ENCODE measurements at places on chromosomes 7 and 10. TPM values are rescaled to one million over a fixed set of nuclear protein-coding genes. Genes with fewer than 3 reads are reported as not detected.

DNA sequence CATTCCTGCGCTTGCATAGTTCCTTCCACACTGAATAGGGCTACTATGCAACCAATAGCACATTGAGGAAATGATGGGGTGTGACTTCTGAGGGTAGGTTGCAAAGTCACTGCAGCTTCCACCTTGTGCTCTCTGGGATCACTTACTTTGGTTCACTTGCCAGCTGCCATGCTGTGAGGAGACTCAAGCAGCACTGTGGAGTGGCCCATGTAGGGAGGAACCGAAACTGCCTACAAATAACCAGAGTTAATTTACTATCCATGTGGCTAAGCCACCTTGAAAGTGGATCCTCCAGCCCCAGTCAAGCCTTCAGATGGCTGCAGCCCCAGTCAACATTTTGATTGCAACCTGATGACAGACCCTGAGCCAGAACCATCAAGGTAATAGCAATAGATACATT is 64.3 kb downstream of the FAM204A start:
- DNase-seq = no peak
- no peaks in the 10 kb centered on the region for H3K27me3 ChIP-seq
- no peak overlapping the region for H3K27ac ChIP-seq
- no peaks in the 10 kb centered on the region for H3K36me3 ChIP-seq

GRCh38 chr7:15802425-15802824 is 115.9 kb upstream of the MEOX2 start:
- H3K4me3 ChIP-seq = no peak overlapping the region
- H3K27ac ChIP-seq = no peak overlapping the region
- no peaks in the 10 kb centered on the region for H3K36me3 ChIP-seq

NPY4R gene
- not detected for total RNA-seq

GSDME gene
- 13.4 TPM for total RNA-seq

GPR15LG gene
- total RNA-seq = not detected

GRCh38 chr10:125761961-125762360 is 13.7 kb downstream of the MMP21 start:
- DNase-seq = no peak
- H3K36me3 ChIP-seq = peaks cover 78% of the 10 kb centered on the region
- no peak overlapping the region for H3K27ac ChIP-seq
- H3K4me3 ChIP-seq = no peak overlapping the region

SPDYE2B gene
- not detected for total RNA-seq

- H3K27me3 ChIP-seq = no peaks in the 10 kb centered on the region
- no peak for DNase-seq
- no peak overlapping the region for H3K4me3 ChIP-seq
- peaks cover 29% of the 10 kb centered on the region for H3K4me1 ChIP-seq
Observed at GRCh38 chr7:101952355-101953247, 135.2 kb downstream of the CUX1 start.

GRCh38 chr7:142488842-142489241 is 231.0 kb upstream of the PRSS58 start:
- H3K27ac ChIP-seq = no peak overlapping the region
- H3K4me1 ChIP-seq = no peaks in the 10 kb centered on the region
- no peak for DNase-seq

DNA sequence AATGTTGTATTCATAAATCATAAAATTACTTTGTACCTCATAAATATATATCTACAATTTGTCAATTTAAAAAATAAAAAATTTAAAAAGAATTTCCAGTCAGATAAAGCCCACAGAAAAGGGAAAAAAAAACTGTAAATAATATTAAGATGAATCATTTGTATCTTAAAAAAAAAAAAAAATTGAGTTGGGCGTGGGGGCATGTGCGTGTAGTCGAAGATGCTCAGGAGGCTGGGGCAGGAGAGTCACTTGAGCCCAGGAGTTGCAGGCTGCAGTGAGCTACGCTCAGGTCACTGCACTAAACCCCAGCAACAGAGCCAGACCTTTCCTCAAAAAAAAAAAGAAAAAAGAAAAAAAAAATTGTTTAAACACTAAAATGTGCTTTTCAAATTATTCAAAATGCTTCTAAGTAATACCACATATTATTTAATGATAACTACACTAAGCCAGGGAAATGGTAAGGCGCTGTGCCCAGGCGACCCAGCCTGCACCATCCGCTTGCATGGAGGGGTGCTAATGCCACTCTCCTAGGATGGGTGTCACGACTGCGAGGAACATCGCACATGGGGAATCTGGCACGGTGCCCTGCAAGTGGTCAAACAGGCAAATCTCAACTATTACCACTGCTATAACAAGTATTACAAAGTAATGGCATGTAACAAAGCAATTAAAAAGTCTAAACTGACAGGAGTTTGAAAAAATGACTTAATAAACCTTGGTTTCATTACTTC is 15.4 kb downstream of the GLUD1 start:
- peaks cover 15% of the 10 kb centered on the region for H3K36me3 ChIP-seq
- DNase-seq = no peak
- no peak overlapping the region for H3K4me3 ChIP-seq
- H3K4me1 ChIP-seq = peaks cover 18% of the 10 kb centered on the region

SLIT1 gene
- total RNA-seq = 0.23 TPM
